ENCODE measurements at places on chromosomes 6 and 20.

DNA sequence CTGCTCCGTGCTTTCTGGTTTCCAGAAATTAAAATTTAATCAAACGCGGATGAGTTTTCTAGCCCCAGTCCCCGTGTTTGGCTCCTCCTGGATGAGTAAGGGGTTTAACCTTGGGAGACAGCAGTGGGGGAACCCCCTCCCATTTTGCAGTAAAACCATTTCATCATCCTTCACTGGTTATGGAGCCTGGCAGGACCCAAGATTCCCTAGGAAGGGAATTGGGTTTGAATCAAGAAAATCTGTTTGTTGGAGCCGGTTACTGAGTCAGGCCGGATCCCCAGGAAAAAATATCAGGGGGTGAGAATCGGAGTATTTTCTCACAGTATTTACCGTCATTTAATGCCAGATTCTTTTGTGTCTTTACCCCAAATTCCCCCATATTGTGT is 754 bp downstream of the YWHAB start:
- no peak for DNase-seq

DNA sequence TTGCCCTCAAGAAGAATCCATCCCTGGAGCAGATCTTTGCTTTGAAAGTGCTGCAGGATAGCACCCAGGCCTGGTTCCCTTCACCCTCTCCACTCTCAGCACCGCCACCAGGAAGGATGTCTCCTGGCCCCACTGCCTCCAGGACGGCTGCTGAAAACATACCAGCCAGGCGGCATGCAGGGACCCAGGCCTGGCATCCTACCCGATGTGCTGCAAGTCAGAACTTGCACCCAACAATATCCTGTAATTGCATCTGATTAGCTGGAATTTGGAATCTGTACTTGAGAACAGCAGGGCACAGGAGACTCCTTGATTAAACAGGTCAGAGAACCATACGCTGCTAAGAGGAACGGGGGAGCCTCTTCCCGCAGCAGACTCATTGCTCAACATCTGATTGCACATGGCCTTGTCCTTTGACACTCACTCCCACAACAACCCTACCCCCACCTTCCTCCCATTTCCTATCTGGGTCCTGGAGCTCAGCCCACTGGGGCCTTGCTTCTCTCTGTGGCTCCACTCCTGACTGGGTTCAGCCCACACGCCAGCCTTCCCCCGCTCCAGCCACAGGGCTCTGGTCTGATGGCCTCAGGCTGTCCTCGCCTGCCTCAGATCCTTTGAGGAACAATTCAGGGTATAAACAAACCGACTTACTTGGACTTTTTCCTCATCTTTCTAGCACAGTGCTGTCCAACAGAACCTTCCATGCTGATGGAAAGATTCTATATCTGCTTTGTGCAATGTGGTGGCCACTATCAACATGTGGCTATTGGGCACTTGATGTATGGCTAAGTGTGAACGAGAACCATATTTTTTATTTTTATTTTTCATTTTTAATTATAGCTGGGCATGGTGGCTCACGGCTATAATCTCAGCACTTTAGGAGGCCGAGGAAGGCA is 78.0 kb downstream of the FGD2 start:
- DNase-seq = peak; percentile 26

- no peak for DNase-seq
Measured at GRCh38 chr6:22227824-22228610, 68.8 kb downstream of the PRL start.

DNA sequence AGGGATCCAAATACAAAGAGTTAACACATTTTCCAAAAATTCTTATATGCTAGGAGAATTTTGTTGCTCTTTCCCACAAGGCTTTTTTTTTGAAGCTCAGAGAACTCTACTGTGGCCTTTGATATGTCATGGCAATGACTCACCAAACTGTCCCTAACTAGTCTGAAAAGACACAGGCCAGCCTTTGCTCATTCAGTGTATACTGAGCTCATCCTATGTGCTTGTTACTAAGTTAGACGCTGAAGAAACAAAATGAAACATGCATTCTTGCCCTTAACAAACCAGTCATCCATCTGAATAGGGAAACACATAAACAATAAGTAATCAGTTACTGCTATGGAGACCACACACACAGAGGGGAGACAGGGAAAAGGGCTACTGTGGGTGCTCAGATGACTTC is 291.8 kb downstream of the FOXC1 start:
- DNase-seq = no peak

DNA sequence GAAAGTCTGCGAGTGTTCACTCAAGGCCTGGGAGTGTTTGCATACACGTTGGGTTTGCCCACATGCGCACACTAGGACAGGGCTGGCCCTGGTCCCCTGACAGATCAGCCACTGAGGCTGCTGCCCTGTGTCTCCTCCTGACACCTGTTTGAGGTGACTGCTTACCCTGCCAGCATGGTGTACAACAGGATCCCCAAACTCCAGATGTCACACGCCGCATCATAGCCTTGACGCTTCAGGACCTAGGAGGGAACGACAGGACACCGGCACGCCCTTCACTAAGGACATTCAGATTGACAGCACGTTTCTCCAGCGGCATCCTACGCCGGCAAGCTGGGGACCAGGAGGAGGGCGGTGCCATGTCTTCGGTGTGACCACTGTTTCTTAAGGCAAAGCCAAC is 37.0 kb upstream of the MPC1 start:
- no peak for DNase-seq
